ENCODE measurements at places on chromosomes 13 and 19. TPM values are rescaled to one million over a fixed set of nuclear protein-coding genes. Genes with fewer than 3 reads are reported as not detected.

ZNF135 gene
- total RNA-seq: 0.97 TPM

ADGRE1 gene
- not detected for total RNA-seq

OR4F17 gene
- total RNA-seq: not detected

PDX1 gene
- not detected for total RNA-seq

ATXN8OS gene
- total RNA-seq: not detected

ZNF99 gene
- not detected for total RNA-seq

TMIGD2 gene
- total RNA-seq: not detected

LGALS7B gene
- total RNA-seq: not detected

PIBF1 gene
- total RNA-seq: 31.8 TPM

C19orf67 gene
- not detected for total RNA-seq

ZNF578 gene
- total RNA-seq: 3.9 TPM

CPB2 gene
- total RNA-seq: not detected
